ENCODE measurements at places on chromosomes 12 and 14.

GRCh38 chr12:130051900-130052299, 110.4 kb upstream of the FZD10 start:
- DNase-seq = no peak

- DNase-seq = peak; percentile 23
These were observed 144.5 kb downstream of the TGFB3 start for GRCh38 chr14:75837151-75837787.

DNA sequence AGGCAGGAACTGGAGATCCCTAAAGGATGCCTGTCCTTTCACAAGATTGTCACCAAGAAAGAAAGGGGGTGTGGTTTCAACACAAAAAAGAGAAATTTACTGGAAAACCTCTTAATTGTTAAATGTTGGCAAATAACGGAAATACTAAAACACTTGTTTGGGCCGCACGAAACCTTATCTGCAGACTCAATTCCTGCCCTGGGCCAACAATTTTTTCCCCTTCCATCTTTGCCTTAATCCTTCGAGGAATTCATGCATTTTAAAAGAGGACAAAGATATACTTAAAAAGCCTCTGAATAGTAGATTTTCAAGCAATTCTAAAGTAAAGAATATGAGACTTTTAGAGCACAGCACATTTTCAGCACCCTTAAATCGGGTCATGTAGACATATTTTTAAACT, 366.2 kb downstream of the DUSP6 start:
- DNase-seq = no peak

DNA sequence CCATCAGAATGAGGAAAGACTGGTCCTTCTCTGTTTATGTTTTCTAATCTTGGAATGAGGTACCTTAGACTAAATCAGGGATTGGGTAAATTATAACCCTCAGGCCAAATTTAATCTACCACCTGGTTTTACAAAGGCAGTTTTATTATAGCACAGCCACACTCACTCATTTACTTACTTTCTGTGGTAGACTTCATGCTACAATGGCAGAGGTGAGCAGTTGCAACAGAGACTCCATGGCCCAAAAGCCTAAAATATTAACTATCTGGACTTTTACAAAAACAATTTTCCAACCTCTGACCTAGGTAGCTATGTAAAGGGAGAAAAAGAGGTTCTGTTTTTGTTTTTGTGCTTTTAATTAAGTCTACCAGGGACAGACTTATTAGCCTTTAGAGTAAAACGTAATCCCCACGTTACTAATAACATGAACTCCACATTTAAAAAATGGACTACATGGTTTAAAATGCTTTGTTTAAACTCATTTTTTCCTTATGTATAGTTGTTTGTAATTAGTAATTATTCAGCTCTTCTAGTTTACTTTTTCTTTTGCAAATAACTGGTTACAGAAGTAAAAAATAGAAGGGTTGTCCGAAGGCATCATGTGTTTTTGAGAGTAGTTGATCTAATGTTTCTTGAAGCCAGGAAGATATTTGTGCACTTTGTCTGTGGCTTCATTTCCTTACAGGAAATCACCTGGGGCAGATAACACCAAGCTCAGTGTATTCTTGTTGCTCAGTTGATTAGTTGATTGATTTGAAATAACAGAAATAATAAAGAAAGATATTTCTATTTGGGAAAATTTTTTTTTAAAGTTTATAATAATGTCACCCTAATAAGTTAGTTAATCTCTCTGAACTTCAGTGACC, 57.6 kb upstream of the ATP2B1 start:
- no peak for DNase-seq

- DNase-seq = no peak
These were observed 45.8 kb upstream of the CNTN1 start for GRCh38 chr12:40646456-40646855.

DNA sequence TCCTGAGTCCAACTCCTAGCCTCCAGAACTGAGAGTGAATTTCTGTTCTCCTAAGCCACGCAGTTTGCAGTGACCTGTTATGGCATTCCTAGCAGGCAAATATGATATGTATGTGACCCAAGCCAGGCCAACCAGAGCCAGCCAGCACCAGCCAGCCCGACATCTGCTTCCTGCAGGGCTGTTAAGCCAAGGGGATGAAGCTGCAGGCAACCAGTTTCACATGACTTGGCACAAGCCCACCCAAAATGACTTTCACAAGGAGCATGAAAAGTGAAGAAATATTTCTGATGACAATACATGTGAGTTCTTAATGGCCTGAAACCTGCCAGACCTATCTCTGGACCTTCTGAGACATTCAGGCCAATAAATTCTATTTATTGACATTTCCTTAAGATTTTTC, 68.1 kb downstream of the ITPK1 start:
- no peak for DNase-seq

DNA sequence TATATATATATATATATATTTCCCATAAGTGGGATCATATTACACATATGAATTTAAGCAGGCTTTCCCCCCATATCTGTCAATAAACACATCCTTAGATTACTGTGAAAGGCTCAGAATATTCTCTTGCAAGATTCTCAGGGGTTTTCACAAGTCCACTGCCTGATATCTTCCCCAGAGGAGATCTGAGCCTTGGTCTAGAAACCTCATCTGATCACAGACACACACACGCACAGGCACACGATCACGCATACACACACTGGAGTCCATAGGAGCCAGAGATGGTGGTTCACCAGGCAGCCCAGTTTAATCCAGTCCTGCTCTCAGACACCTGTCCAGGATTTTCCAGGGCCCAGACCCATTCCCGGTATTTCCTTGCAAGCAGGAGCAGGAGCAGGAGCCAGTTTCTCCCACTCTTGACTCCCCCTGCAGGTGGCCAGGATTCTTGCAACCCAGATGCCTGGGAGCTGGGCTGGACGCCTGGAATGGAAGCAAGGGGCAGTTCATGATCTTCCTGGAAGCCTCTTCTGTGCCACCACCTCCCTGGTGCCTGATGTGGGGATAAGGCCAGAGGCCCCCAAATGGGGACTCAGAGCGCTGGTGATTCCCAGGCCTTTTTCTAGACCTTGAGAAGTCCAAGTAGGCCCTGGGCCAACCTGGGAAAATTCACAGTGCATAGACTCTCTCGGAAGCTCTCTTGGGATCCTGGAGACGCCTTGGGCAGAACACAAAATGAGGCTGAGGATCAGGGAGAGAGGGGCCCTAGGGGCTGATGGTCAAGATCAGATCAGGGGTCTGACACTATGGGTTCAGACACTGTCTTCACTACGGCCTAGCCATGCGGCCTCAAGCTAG, 16.5 kb upstream of the KRT78 start:
- DNase-seq = no peak

GRCh38 chr12:80892597-80893445, 44.9 kb downstream of the LIN7A start:
- no peak for DNase-seq

DNA sequence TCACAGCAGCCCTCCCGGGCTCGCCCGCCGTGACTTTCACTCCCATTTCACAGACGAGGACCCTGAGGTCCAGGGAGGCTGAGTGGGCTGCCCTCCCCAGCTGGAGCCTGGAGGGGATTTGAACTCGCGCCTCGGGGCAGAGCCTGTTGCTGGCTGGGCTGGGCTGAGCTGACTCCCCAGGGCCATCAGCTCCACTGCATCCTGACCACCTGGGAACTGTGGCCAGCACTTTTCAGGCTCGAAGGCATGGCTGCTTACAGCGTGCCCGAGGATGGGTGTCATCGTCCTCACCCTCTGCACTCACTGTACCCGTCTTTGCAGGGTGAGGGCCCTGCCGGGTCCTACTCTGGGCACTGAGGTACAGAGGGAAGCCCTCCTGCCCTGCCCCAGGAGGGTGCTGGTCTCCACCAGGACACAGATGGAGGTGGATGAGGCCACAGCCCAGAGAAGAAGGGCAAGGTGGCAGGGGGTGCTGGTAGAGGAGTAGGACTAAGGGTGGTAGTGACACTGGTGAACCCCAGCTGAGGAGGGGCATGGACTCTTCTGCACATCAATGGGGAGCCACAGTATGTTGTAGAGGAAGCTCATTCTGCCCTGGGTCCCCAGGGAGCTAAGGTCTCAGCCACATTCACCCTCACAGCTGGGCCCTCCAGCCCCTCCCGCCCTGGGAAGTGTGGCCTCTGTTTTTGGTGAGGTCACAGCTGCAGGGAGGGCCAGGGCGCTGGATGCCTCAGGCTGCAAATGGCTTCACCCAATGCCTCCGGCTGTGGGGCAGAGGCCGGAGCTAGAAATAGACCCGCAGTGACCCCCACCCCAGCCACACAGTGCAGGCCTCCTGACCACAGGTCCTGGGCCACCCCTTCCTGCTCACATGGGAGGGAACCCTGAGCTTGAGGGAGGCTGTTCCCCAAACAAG, 365.1 kb upstream of the SFSWAP start:
- DNase-seq = peak; percentile 39

GRCh38 chr14:104991896-104992230, 6.3 kb downstream of the CLBA1 start:
- no peak for DNase-seq

DNA sequence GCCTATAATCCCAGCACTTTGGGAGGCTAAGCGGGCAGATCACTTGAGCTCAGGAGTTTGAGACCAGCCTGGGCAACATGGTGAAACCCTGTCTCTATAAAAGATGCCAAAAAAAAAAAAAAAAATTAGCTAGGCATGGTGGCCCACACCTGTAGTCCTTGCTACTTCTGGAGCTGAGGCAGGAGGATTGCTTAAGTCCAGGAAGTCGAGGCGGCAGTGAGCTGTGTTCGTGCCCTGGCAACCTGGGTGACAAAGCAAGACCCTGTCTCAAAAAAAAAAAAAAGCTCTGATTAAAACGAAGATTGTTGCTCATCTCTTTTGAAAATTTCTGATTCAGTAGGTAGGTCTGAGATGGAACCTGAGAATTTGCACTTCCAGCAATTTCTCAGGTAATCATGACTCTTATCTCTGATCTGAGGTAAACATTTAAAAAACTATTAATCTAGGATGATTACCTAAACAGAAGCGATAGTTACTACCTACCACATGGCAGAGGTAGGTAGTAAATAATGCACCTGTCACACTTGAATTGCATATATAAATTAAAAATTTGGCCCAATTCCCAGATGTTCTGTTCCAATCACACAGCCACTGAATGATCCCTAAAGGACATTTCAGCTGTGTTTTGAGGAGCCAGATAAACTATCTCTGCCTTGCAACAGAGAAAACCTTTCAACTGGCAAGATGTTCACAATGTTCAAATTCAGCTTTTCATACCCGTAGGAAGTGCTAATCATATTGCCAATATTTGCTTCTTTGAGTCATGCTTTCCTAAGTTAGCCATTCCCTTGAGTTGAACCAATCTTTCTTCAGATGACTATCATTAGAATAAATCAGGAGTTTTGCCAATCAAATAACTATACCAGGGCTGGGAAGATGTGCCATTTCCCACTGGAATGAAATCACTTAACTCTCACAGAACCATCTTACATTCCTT, 4.2 kb upstream of the TEP1 start:
- DNase-seq = no peak

DNA sequence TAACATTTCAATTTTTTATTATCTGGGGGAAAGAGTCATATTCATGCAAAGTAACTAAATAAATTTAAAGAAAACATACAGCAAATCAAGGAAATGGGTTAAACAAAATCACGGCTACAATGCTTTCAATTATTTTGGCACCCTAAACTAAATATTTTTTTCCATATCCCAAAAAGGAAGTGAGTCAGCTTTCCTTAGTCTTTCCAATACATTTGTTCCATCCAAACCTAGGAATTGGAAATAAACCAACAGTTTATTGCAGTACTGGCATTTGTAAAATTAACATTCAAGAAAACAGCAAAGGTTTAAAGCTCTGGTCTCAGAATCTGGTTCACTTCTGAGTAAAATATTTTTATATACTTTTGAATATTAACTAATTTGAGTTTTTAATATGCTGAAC, 89.2 kb downstream of the BCL2L14 start:
- DNase-seq = no peak

- DNase-seq = no peak
These were observed 600.8 kb upstream of the SEL1L start for GRCh38 chr14:82134411-82134810.

DNA sequence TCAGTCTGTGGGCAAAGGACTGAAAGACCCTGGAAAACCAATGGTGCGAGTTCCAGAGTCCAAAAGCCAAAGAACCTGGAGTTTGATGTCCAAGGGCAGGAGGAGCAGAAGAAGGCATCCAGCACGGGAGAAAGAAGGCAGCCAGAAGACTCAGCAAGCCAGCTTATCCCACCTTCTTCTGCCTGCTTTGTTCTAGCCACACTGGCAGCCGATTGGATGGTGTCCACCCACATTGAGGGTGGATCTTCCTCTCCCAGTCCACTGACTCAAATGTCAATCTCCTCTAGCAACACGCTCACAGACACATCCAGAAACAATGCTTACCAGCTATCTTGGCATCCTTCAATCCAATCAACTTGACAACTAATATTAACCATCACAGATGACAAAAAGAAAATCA, 57.2 kb upstream of the CAPRIN2 start:
- DNase-seq = no peak

- DNase-seq = no peak
These were observed 52.1 kb downstream of the DERA start for GRCh38 chr12:15963271-15963670.

DNA sequence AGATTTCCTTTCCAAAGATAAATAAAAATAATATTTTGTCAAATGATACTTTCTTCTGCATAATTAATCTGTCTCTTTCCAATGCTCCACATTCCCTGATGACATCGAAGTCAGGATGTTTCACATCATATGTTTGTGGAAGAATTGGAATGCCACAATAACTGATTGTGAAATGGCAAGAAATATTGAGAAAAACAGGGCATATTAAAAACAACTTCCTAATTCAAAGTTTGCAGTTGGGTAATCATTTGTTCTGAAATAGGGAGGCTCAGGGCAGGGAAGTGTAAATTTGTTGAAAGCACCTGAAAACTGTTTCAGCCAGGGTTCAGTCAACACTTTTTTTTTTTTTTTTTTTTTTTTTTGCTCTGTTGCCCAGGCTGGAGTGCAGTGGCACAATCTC, 50.7 kb downstream of the BCAT1 start:
- DNase-seq = peak; percentile 6

DNA sequence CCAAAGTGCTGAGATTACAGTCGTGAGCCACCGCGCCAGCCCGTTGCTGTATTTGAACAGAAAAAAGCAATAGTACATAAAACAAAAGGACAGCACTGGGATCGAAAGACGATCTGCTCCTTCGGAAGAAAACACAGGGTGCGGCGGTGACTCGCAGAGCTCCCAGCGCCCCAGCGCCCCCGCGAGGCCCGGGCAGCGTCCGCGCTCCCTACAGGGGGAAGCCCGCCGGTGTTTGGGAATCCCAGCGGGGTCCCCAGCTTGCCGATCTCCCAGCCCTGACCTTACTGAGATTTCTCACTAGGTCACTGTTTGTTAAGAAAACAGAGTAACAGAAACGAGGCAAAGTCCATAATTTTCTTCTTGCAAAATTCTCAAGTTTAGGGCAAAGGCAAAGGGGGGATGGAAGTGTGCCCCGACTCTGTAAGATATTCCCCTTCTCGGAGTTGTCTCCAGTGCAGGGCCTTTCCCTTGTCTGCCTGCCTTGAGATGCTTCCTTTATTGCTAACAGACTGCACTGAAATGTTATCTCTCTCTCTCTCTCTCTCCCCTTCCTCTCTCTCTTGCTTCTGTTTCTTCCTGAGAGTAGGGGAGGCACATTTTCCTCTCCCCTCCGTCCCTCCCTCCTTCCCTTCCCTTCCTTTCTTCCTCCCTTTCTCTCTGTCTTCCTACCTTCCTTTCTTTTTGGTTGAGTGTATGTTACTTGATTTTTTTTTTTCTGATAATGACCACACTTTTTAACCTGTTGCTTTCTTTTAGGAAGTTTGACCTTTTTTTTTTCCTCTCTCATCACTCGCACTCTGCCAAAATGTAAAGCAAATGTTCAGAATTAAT, 91.9 kb downstream of the TMEM30B start:
- peak; percentile 31 for DNase-seq

Data from MV-4-11 (cell line).